ENCODE measurements at places on chromosomes 16 and 17.
A peak's percentile ranks its signal among the peaks of the same experiment; 100 is the strongest.

- no peak for DNase-seq
Observed at GRCh38 chr17:74860872-74861661, 1.4 kb upstream of the GRIN2C start.

GRCh38 chr16:89586853-89587252 lies 11.3 kb downstream of the CPNE7 start:
- no peak for DNase-seq

DNA sequence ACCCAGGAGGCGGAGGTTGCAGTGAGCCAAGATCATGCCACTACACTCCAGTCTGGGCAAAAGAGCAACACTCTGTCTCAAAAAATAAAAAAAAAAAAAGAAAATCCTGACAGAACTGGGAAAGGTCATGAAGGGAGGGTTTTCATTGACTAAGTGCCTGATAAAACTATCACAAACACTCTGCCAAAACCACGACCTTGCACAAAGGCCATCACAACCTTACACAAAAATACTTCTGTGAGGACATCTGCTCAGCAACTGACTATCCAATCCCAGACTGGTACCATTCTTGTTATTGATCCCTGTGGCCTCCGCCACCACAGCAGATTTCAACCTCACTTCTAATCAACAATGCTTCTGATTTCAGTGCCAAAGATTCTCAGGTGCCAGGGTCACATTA lies 40.1 kb downstream of the MPHOSPH6 start:
- DNase-seq, result no peak

DNA sequence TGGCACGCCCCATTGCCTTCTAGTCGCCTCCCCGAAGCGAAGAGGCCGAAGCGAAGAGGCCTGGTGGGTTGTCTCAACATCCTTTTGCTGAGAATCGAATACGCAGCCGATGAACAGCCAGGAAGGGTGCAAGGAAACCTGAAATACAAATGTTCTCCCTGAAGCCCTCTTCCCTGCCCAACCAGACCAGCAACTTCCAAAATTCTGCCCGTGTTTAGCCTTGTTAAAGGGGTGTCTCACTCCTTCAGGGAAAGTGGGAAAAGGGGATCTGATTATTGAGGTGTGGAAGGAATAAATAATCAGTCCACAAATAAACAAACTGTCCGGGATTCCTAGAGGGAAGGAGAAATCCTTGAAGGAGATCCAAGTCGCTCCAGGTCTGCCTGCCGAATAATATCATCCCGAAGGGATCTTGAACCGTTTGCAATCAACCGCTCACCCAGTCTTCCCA lies 1.4 kb upstream of the FOXC2 start:
- DNase-seq, result no peak

DNA sequence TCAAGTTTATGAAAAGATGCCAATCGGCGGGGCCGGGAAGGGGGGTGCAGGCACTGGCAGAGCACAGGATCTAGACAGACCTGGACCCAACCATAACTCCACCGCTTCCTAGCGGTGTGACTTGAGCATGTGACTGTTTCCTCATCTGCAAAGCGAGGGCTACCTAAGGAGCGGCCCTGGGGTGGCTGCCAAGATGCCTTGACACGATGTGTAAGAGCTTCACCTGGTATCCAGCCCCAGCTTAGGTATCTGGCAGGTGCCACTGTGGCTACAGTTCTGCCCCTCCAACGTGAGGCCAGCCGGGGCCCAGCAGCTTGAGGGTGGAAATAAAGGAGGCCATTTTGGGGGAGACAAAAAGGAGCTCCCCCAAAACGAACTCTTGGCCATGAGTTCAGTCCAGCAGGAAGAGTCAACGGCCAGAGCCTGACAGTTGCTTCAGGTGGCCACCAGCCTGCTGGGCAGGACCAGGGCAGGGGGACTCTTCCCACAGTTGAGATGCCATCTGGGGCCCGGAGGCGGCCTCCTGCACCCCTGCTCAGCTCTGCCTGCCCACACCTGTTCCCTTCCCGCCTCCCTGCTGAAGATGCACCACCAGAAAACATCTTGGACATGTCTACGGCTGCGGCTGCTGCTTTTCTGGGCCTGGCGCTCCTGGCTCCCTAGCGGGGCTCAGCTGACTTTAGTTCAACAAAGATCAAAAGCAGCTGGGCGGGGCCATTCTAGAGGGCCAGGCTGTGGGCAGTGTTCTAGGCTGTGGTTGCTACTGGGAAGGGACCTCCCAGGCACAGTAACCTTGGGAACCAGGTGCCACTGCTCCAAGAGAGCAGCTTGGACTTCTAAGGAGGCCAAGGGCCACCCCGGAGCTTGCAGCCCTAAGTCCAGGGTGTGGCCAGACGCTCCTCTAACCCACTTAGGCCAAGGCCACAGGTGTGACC lies 3.4 kb upstream of the MTSS2 start:
- peak; percentile 54 for DNase-seq

DNA sequence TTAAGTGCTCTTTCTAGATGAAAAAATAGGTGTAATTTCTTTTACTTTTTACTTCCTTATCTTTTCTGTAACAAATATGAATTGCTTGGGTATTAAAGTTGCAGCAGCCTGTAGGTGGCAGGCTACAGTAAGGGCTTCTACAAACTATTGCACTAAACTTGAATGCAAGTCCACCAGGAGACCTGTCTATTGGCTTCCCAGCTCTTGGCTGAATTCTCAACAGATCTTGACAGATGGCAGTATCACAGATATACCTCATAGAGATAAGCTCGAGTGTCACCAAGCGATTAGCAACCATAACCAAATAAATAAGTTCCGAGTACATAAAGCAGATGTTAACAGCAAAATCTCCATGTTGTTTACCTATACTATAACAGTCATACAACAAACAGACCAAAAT lies 5.9 kb downstream of the BBS2 start:
- DNase-seq, result peak; percentile 59

DNA sequence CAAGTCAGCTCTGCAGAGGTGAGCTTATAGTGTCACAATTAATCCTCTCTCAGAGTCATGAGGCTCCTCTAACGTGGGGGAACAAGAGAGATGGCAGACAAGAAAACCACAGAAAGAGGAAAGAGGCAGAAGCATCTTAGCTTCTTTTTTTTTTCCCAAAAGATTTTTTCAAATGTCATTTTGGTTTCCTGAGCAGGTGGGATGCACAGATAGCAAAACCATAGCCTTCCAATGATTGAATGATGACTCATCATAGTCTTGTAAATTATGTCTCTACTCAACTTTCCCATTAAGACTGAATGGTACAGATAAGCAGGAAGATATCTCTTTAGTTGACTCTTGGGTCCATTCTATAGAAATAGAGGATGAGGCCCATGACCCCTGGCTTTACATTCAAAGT lies 162.8 kb upstream of the ZFHX3 start:
- no peak for DNase-seq

DNA sequence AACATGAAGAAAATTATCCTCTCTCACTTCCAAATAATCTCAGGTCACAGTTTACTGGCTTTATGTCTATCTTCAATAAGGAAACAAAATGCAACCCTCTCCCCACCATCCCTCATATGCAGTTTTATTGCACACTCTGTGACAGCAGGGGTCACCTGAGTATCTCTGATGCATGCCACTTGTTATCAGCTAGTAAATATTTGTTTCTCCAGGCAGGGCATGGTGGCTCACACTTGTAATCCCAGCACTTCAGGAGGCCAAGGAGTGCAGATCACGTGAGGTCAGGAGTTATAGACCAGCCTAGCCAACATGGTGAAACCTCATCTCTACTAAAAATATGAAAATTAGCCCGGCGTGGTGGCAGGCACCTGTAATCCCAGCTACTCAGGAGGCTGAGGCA lies 61.1 kb downstream of the ADAMTS18 start:
- no peak for DNase-seq

DNA sequence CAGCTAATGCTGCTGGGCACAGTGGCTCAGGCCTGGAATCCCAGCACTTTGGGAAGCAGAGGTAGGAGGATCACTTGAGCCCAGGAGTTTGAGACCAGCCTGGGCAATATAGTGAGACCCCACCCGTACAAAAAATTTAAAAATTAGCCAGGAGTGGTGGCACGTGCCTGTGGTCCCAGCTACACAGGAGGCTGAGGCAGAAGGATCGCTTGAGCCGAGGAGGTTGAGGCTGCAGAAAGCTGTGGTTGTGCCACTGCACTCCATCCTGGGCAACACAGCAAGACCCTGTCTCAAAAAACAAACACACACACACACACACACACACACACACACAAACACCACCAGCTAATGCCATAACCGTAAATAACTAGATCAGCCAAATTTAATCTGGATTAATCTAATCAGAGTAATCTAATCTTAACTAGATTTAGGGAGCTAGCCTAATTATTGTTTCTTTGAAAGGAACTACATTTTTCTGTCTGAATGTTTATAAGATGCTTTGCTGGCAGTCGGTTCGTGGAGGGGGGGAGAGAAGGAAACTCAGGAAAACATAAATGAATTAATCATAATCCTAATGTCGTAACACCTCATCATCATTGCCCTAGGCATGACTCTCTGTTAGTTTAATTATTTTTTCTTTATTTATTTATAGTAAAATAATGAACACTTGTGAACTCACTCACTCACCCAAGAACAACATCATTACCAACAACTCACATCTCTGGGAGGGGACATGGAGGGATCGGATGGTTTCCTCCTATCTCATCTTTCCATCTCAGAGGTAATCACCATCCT lies 12.5 kb upstream of the RBBP6 start:
- DNase-seq, result no peak

DNA sequence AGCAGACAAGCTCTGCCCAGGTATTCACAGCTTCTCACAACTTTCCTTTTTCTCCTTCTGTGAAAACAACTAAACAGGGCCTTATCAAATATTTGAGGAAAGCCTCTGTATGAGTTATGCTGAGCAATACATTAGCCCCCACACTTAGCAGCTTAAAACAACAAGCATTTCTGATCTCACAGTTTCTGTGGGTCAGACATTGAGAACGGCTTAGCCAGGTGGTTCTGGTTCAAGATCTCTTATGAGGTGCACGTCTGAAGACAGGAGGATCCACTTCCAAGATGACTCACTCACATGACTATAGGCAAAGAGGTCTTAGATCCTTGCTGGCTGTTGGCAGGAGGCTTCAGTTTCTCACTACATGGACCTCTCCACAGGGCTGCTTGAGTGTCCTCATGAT lies 181.4 kb upstream of the WSCD1 start:
- no peak for DNase-seq

GRCh38 chr17:27564463-27564862 lies 66.5 kb upstream of the LGALS9 start:
- no peak for DNase-seq

- no peak for DNase-seq
Observed at GRCh38 chr17:60060474-60060873, 18.2 kb downstream of the HEATR6 start.

- DNase-seq, result no peak
Observed at GRCh38 chr17:29216856-29217255, 29.8 kb upstream of the CRYBA1 start.

All from right lobe of liver (tissue), 6 donors.